Foreskin keratinocyte (primary cell): ENCODE measurements at places on chromosomes 4 and X.

DNA sequence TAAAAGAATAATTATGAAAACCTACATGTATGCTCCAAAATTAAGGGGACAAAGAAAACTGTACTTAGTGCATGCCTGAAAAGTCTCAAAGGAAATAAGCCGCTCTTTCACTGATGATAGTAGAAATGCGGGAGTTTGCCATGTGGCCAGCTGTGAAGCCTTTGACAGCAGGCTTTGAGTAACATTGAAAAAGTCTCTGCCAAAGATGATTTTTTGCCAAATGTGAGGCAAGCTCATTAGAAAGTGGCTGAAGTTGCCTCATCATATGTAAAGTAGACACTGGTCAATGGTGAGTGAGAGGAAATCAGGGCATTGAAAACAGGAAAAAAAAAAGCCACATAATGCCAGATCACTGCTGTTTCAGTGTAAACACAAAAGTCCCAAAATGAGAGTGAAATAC, 2360.1 kb downstream of the PCDH7 start:
- DNase-seq = no peak

- DNase-seq = peak; percentile 51
Observed at GRCh38 chr4:73764513-73764912, 24.1 kb downstream of the CXCL8 start.

GRCh38 chrX:117969328-117969727, 147.3 kb downstream of the KLHL13 start:
- no peak for DNase-seq

- no peak for DNase-seq
Observed at GRCh38 chrX:153603131-153603656, 4.3 kb upstream of the CCNQ start.

- no peak for DNase-seq
Observed at GRCh38 chrX:8520791-8521190, 56.2 kb downstream of the VCX3B start.
